ENCODE measurements at places on chromosomes 3 and 15.

GRCh38 chr3:112042842-112043280 lies 8.3 kb downstream of the TMPRSS7 start:
- DNase-seq: no peak
- peaks cover 4% of the 10 kb centered on the region for H3K4me1 ChIP-seq
- no peak overlapping the region for H3K27ac ChIP-seq
- no peaks in the 10 kb centered on the region for H3K36me3 ChIP-seq
- H3K27me3 ChIP-seq: no peaks in the 10 kb centered on the region
- no peak overlapping the region for H3K4me3 ChIP-seq

DNA sequence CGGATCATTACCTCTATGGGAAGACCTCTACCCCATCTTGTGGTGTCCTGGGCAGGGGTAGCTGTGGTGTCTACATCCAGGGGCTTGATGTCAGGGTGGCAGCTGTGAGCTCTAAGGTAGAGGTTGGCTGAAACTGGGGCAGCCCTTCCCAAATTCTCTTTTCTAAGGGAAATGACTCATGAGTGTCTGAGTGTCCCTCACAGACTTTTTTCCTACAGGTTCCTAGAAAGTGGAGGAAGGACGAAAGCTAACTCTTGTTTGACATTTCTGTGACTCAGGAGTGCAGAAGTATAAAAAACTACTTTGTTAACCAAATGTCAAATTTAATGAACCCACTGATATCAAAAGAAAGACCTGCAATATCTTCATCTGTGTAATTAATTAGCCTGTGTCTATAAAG lies 481.5 kb downstream of the PDCD6IP start:
- no peak for DNase-seq
- no peaks in the 10 kb centered on the region for H3K36me3 ChIP-seq

- H3K27me3 ChIP-seq: no peaks in the 10 kb centered on the region
- H3K4me1 ChIP-seq: peaks cover 56% of the 10 kb centered on the region
- peak overlapping the region; percentile 1 for H3K27ac ChIP-seq
- peaks cover 18% of the 10 kb centered on the region for H3K36me3 ChIP-seq
- DNase-seq: no peak
Observed at GRCh38 chr3:14142567-14143270, 17.9 kb downstream of the TMEM43 start.

GRCh38 chr15:80659375-80659774 lies 35.7 kb upstream of the ABHD17C start:
- H3K36me3 ChIP-seq: no peaks in the 10 kb centered on the region
- DNase-seq: no peak
- peaks cover 2% of the 10 kb centered on the region for H3K27me3 ChIP-seq
- no peaks in the 10 kb centered on the region for H3K4me1 ChIP-seq

DNA sequence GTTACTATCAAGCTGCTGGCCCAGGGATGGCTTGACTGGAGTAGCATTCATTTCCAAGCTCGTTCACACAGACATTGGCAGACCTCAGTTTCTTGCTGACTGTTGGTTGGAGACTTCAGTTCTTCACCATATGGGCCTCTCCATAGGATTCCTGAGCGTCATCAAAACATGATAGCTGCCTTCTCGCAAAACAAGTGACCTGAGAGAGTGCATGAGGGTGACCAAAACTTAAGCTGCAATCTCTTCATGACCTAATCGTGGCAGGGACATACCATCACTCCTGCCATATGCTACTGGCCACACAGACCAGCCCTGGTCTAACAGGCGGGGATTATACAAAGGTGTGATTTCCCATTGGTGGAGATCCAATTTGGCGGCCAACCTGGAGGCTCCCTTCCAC lies 46.0 kb upstream of the C3orf22 start:
- no peaks in the 10 kb centered on the region for H3K4me1 ChIP-seq
- no peaks in the 10 kb centered on the region for H3K27me3 ChIP-seq
- no peak overlapping the region for H3K27ac ChIP-seq
- no peak overlapping the region for H3K4me3 ChIP-seq
- DNase-seq: no peak

Measured in liver (tissue), 10 donors.